ENCODE measurements at places on chromosomes 4 and X.

GRCh38 chr4:70749313-70749712 lies 27.5 kb downstream of the RUFY3 start:
- no peak for DNase-seq

- no peak for DNase-seq
Observed at GRCh38 chrX:155148724-155149537, 67.3 kb upstream of the VBP1 start.

- no peak for DNase-seq
Observed at GRCh38 chr4:183424109-183424744, 20.2 kb upstream of the CDKN2AIP start.

DNA sequence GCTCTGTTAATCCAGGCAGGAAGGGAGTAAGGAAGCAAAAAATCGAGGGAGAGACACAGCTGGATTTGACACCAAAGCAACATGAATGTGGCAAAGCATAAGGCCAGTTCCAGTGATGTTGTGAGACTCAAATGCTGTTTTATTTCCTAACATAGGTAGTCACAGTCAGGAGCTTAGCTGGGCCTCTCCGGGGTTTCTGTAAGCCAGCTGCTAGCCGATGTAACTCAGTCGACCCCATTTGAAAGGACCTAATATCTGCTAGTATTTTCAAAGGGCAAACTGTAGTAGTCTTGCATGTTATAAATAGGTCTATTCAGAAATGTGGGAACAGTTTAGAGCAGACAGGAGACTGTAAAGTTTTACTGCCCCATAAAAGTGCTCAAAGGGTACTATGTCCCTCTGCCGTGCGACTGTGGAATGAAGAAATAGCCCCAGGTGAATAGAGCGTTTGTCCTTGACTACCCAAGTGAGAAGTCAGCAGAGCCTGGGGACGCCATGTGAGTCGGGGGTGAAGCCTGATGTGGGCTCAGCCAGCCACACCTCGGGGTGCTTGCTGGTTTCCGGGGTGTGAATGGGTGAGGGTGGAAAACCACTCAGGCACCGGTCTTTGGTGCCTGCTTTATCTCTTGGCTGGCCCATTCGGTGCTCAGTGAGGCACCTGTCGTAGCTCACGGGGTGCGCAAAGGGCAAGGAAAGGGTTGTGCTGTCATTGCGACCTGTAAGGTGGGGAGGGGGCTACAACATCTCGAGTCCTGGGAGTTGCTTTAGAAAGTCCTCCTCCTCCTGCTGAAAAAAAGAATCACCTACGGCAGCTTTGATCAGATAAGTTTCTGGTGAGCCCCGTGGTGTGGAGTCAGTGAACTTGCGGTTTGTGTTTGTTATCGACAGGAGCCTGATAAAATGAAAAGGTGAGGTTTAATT lies 745 bp downstream of the TRIM2 start:
- no peak for DNase-seq

DNA sequence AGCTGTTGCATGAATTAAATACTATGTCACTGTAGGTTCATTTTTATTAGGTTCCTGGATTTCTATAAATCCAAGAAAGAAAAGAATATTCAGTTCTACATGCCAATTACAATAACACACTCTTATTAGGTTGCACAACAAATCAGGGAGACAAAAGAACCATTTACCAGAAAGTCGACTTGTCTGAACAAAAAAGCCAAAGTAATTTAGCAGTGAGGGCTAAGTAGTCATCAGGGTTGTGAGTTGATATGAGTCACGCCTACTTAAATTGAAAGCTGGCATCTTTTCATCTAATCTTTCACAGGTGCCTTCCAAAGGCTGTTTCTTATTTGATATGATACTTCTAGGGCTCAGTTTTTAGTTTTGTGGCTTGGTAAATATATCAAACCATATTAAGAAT lies 25.4 kb upstream of the GNRHR start:
- DNase-seq = no peak

DNA sequence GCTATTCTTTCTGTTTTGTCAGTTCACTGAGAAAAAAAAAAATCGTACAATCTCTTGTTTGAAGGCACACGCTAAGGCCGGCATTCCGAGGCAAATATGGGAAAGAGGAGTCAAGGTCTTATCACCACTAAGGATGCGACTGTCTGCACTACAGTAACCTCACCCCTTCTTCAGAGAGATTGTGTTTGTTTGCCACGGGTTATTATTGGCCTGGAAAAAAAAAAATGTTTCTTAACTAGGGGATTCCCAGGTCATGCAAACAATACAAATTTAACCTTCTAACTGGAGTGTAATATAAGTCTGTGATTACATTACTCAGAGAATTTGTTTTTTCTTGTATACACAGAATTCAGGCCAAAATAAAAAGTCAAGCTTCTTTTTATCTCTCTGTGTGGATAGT lies 168.3 kb downstream of the TMA16 start:
- no peak for DNase-seq

GRCh38 chr4:168045354-168045753 lies 47.0 kb upstream of the ANXA10 start:
- no peak for DNase-seq

- DNase-seq = no peak
Observed at GRCh38 chrX:14073071-14073470, 43.4 kb upstream of the GEMIN8 start.

GRCh38 chr4:129232589-129233337 lies 136.8 kb downstream of the C4orf33 start:
- no peak for DNase-seq

GRCh38 chr4:138759554-138759902 lies 256.1 kb upstream of the NOCT start:
- no peak for DNase-seq

- no peak for DNase-seq
Observed at GRCh38 chr4:139099366-139099982, 77.5 kb downstream of the ELF2 start.

DNA sequence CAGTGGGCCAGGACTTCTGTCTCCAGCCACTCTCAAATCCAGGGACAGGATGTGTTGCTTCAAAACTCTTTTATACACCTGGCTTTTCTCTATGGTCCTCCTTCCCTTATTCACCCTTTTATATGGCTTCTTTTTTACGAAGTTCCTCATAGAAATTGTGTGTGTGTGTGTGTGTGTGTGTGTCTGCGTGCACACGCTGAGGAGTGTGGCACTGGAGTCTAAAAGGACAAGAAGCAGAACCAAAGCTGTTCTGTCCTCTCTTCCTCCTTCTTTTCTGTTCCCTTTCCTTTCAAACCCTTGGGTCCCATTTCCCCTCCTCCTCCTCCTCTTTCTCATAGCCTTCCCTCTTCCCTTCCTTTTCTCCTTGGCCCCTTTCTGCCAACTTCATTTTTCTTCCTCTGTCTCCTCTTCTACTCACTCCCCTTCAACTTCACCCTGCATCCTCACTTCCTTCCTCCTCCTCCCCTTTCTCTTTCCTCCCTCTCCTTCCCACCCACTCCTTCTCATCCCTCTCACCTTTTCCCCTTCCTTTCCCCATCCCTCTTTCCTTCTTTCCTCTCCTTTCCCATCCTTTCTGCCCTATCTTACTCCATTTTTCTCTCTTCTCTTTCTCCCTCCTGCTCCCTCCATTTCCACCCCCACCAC lies 360.5 kb downstream of the MID1IP1 start:
- DNase-seq = no peak

GRCh38 chrX:133587071-133587470 lies 171.8 kb upstream of the GPC4 start:
- no peak for DNase-seq

GRCh38 chrX:20230406-20230805 lies 36.3 kb downstream of the RPS6KA3 start:
- no peak for DNase-seq

DNA sequence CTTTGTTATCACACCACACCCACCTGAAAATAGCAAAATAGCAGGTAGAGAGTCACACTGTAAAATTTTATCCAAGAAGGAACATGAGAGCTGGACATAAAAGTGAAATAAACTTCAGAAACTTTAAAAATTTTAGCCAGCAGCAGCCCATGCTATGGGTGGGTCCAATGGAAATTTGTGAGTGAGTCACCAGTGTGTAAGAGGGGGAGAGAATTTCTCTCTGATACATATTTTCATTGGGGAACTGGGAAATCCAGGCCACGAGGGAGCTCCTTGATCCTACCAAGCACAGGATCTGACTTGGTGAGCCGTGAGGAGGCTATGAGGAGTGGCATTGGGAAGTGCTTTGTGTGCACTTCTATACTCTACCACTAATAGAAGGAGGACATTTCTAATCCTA lies 136.3 kb downstream of the FAAH2 start:
- no peak for DNase-seq

DNA sequence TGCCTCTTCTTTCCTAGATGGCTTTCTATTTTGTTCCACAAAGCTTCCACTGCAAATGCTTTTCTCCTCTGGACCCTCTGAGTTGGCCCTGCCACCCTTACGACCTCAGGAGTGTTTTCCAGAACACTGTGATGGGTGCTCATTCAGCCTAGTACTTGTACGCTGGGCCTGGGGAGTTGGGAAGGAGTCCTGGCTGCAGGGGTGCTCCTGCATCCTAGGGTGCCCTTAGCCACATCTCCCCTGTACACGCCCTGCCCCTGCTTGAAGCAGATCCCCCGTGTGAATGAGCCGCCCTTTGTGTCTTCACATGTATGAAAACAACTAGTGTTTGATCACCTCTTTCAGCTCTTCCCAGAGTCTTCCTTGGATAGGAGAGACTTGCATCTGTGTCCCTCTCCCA lies 64.2 kb downstream of the MTMR1 start:
- no peak for DNase-seq

- DNase-seq = no peak
Observed at GRCh38 chr4:188374871-188375270, 235.6 kb downstream of the TRIML1 start.

DNA sequence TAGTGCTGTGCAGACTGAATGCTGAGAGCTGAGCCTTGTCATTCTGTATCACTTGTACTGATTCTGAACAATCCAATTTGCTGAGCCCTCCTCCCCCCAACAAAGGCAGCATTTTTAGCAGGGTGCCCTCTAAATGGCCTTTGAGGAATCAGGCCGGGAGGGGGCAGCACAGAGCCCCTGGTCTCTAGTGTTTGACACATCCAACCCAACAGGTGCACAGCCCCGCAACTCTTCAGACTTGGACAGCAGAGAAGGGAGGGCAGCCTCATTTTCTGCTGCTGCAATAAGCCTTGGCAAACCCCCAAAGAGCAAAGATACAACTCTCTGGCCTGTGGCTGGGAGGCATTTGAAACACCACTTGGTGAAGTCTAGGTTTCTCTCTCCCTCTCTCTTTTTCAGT lies 3.4 kb downstream of the ATP1B4 start:
- no peak for DNase-seq

DNA sequence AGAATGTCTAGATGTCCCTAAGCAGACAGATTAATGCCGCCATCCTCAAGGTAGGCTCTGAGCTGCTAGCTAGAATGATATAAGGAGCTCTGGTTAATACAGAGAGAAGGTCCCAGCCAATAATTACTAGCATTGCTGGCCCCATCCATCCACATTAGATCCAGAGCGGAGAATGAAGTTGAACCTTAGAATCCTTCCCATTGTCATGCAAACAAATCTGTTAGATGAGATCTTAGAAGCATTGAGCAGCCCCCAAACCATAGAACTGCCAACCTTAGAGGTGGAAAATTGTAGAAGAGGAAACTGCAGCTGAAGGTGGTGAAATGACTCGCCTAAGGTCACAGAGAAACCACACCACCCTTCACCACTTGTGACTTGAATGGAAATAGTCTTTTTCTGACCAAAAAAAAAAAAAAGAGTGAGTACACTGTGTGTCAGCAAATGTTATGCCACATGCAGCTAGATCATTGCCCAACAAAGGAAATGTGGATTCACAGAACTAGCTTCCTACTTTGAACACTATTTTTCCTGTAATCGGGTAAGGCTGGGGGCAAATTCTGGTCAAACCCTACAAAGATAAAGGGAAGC lies 162.1 kb downstream of the SMIM20 start:
- DNase-seq = no peak

GRCh38 chr4:98423009-98423408 lies 161.8 kb downstream of the RAP1GDS1 start:
- no peak for DNase-seq

GRCh38 chr4:924107-925096 lies 7.7 kb downstream of the GAK start:
- DNase-seq = no peak
